Endodermal cell (in vitro differentiated cells): ENCODE measurements at places on chromosomes 4 and X.

GRCh38 chr4:112213856-112214255, 17.7 kb upstream of the AP1AR start:
- DNase-seq: no peak

GRCh38 chr4:154707877-154708276, 35.9 kb upstream of the LRAT start:
- DNase-seq: no peak

GRCh38 chr4:184313058-184313581, 95.4 kb upstream of the ENPP6 start:
- DNase-seq: no peak

GRCh38 chr4:17957688-17958087, 63.9 kb downstream of the LCORL start:
- DNase-seq: no peak
